Mammary microvascular endothelial cell (primary cell): ENCODE measurements at places on chromosomes 2 and 18. TPM values are rescaled to one million over a fixed set of nuclear protein-coding genes. Genes with fewer than 3 reads are reported as not detected.

The RGPD4 gene
- total RNA-seq, result not detected in 2 replicates

The ABCG5 gene
- not detected in 2 replicates for total RNA-seq

The ORC4 gene
- total RNA-seq, result 40.6 and 54.8 TPM in 2 replicates

The DYSF gene
- 212 and 225 TPM in 2 replicates for total RNA-seq

The GDF7 gene
- total RNA-seq, result under 0.01 and 0.10 TPM in 2 replicates

The FNDC4 gene
- 15.9 and 20.3 TPM in 2 replicates for total RNA-seq

The EHD3 gene
- total RNA-seq, result 4.4 and 5.4 TPM in 2 replicates

The ARHGAP28 gene
- total RNA-seq, result 0.30 and 2.1 TPM in 2 replicates

The CREG2 gene
- 0.27 TPM in 1 of 2 replicates, not detected in the other for total RNA-seq

The SYT4 gene
- total RNA-seq, result not detected in 2 replicates

The CHRNA1 gene
- 0.07 and 0.10 TPM in 2 replicates for total RNA-seq

The SAG gene
- total RNA-seq, result not detected in 2 replicates

The KIF5C gene
- 0.25 and 0.33 TPM in 2 replicates for total RNA-seq

The GAL3ST2 gene
- total RNA-seq, result not detected in 2 replicates

The CFAP210 gene
- total RNA-seq, result not detected in 2 replicates

The C2orf78 gene
- total RNA-seq, result not detected in 2 replicates

The TMEM169 gene
- not detected in 2 replicates for total RNA-seq

The SPHKAP gene
- total RNA-seq, result not detected in 2 replicates

The NLRC4 gene
- not detected in 2 replicates for total RNA-seq

The PARD6G gene
- total RNA-seq, result 1.1 and 1.9 TPM in 2 replicates

The HAUS1 gene
- total RNA-seq, result 53.7 and 73.4 TPM in 2 replicates

The PKDCC gene
- 1.3 and 1.4 TPM in 2 replicates for total RNA-seq

The RUFY4 gene
- total RNA-seq, result not detected in 2 replicates

The SCYGR4 gene
- total RNA-seq, result not detected in 2 replicates
